ENCODE measurements at places on chromosomes 16 and 17. TPM values are rescaled to one million over a fixed set of nuclear protein-coding genes. Genes with fewer than 3 reads are reported as not detected.

CBX2 gene
- 13.8 TPM for total RNA-seq

SLC5A2 gene
- total RNA-seq: not detected

GRAPL gene
- total RNA-seq: not detected

TTLL6 gene
- 1.2 TPM for total RNA-seq

KIF18B gene
- 13.6 TPM for total RNA-seq

SOST gene
- total RNA-seq: not detected

STUB1 gene
- total RNA-seq: 237 TPM

CASKIN1 gene
- total RNA-seq: 1.1 TPM

CACNG5 gene
- not detected for total RNA-seq

ICAM2 gene
- not detected for total RNA-seq

HS3ST3B1 gene
- total RNA-seq: 1.7 TPM

GALR2 gene
- 0.32 TPM for total RNA-seq

KIFC3 gene
- total RNA-seq: 172 TPM

NOTUM gene
- 0.11 TPM for total RNA-seq

TERB1 gene
- total RNA-seq: not detected

CDRT15 gene
- not detected for total RNA-seq

HOXB5 gene
- total RNA-seq: 1.0 TPM

C1QL1 gene
- 6.0 TPM for total RNA-seq

PRRT2 gene
- 3.4 TPM for total RNA-seq

UTP4 gene
- 36.6 TPM for total RNA-seq

GPT2 gene
- 58.0 TPM for total RNA-seq

EIF3CL gene
- total RNA-seq: 80.9 TPM

RNF227 gene
- total RNA-seq: 4.1 TPM

IRX5 gene
- 15.1 TPM for total RNA-seq

SDR42E1 gene
- total RNA-seq: not detected

CSH2 gene
- not detected for total RNA-seq

SLC38A8 gene
- total RNA-seq: not detected

ZNF764 gene
- 14.7 TPM for total RNA-seq

TPSAB1 gene
- not detected for total RNA-seq

TMEM132E gene
- total RNA-seq: not detected

RGS9 gene
- total RNA-seq: 2.2 TPM

PRPSAP2 gene
- 36.6 TPM for total RNA-seq

AOC3 gene
- total RNA-seq: 0.13 TPM

ZNF469 gene
- total RNA-seq: 2.9 TPM

HLF gene
- total RNA-seq: 0.08 TPM

AFMID gene
- total RNA-seq: 25.5 TPM

MCRIP1 gene
- 96.0 TPM for total RNA-seq

ABCC12 gene
- not detected for total RNA-seq

C16orf54 gene
- total RNA-seq: 0.85 TPM

NDUFAF8 gene
- total RNA-seq: 147 TPM

CTRB2 gene
- total RNA-seq: 0.26 TPM

NPIPB6 gene
- total RNA-seq: 2.0 TPM

PDF gene
- 87.1 TPM for total RNA-seq

PKMYT1 gene
- 56.7 TPM for total RNA-seq

TMC8 gene
- 0.11 TPM for total RNA-seq

MVD gene
- total RNA-seq: 14.1 TPM

PRR29 gene
- 0.03 TPM for total RNA-seq

WNT3 gene
- total RNA-seq: 2.0 TPM

FOXF1 gene
- total RNA-seq: 1.1 TPM

NIP7 gene
- total RNA-seq: 72.0 TPM

Data from A375 (cell line).